ENCODE measurements at places on chromosomes 11 and 22.

DNA sequence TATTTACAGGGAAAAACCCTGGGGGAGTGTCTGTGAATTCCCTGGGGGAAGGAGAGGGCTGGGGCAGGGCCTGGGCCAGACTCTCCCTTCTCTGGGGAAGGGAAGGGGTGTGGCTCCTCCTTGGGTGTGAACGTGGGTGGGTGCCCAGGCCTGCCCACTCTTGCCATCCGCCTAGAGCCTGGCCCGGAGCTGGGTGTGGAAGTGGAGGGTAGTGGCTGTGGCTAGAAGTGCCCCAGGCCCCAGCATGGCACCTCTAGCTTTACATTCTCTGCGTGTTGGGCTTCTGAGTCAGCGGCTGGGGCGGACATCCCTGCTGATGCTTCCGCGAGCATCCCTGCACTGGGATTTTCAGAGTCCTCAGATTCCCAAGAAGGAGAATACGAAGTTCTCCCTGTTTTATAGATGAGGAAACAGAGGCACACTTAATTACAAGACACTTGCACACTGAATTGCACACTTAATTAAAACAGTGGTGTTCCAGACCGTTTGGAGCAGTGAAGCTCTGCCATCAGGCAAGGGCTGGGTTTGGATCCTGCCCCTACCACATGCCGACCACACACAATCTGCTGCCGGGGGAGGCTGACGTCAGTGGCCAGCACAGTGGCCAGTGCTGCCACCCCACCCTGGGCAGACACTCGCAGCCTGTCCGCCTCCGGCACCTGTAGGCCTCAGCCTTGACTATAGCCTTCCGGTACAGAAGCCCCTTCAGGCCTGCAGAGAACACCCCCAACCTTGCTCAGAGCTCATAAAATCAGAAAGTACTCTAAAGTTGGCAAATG lies 7.6 kb downstream of the BAD start:
- DNase-seq: no peak

DNA sequence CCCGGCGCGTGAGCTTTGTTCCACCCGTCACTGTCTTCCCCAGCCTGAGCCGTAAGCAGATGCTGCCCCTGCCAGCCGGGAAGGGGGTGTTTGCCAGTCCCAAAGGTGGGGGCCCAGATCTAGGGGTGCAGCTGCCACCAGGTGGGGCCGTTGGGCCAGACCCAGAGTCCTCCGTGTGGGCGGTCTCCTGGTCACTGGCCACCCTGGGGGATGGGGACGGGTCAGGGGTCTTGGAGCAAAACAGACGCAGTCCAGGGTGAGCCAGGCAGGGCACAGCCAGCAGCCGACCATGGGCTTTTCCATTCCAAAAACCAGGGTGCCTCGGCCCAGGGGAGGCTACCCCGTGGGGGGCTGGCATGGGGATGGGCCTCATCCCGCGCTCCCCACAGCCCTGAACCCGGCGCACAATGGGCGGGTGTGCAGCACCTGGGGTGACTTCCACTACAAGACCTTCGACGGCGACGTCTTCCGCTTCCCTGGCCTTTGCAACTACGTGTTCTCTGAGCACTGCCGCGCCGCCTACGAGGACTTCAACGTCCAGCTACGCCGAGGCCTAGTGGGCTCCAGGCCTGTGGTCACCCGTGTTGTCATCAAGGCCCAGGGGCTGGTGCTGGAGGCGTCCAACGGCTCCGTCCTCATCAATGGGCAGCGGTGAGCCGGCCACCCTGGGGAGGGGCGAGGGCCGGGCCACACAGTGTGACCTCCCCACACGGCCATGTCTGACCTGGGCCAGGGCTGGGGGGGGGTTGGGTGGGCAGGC lies 3.5 kb downstream of the MUC5B start:
- DNase-seq: no peak

DNA sequence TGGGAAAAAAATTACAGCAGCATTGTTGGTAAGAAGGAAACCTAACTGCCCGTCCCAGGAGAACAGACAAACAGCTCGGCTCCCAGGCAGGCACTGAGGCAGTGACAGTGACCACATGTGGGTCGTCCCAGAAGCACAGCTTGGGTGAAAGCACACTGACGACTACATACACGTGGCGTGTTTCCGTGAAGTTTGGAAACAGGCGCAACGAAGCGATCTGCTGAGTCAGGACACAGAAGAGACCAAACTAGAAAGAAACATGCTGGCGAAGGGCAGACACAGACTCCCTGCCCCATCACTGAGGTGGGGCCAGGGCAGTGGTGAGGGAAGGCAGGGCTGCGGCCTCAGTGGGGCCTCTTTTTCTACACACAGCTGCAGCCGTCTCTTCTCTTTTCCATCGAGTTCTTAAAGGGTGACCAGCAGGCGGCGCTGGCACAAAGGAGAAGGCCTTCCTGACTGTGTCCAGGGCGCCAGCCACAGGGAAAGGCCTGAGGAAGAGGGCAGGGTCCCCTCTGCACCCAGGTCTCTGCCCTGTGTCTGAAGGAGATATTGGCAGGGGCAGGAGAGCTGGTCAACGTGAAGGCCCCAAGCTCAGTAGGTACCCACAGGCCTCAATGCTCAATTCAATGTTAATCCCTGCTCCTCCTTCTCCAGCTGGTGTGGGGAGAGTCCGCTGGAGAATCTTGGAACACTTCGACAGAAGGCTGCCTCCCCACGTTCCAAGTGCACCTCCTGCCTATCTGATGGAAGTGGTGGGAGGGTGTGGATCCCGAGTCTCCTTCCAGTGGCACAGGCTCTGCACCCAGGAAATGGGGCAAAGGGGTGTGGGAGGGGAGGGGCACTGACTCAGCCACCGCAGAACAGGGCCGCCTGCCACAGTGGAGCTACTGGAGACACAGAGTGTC lies 19.9 kb downstream of the CARS1 start:
- DNase-seq: peak; percentile 21

- DNase-seq: no peak
Observed at GRCh38 chr11:86245369-86246292, 1.1 kb downstream of the EED start.

GRCh38 chr22:29733362-29734201 lies 13.8 kb downstream of the CABP7 start:
- no peak for DNase-seq

DNA sequence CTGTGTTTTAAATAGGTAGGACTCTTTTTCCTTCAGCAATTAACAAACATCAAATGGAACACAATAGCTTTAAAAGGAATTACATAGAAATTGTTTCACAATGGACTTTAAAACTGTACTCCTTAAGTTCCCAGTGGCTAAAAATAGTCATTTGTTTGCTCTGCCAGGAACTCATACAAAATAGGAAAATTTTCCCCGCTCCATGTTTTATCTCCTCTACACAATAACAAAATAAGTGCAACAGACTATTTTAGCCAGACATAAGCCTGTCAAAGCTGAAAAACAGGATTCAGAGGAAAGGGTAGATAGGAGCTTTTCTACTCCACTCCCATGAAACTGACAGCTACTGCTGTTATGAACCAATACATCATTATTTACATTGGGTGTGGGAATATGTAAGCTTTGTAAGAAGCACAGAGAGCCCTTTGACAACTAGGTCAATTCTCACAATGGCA lies 90.1 kb downstream of the STK33 start:
- no peak for DNase-seq

DNA sequence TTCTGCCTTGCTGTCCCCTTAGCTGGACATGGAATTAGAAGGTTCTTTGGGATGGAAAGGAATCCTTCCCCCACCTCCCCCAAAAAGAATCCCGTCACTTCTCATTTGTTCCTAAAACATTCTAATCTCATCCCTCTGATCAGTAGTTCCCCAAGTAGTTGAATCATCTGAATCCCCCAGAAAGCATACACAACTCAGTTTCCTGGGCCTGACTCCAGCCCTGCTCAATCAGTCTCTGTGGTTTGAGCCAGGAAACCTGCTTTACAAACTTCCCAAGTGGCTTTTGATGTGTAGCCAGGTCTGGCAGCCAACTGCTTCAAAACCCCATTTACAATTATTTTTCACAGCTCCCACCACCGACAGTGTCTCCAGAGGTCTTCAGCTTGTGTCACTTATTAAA lies 20.2 kb downstream of the C22orf31 start:
- no peak for DNase-seq

DNA sequence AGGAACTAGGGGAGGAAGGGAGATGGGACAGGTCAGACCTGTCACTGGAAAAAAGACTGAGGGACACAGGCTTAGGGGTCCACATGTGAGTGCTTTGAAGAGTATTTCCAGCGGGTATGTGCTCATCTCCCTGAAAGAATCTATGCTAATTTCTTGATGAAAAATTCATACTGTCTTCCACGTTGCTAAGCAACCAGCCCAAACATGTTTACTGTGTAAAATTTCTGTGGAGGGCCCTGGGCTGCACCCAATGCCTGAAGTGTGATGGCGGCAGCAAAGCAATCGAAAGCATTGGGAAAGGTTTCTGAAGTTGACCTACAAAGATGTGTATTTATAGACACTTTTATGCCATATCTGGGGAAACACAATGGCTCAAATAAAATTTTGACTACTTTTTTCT lies 7.4 kb downstream of the SYT13 start:
- DNase-seq: no peak

DNA sequence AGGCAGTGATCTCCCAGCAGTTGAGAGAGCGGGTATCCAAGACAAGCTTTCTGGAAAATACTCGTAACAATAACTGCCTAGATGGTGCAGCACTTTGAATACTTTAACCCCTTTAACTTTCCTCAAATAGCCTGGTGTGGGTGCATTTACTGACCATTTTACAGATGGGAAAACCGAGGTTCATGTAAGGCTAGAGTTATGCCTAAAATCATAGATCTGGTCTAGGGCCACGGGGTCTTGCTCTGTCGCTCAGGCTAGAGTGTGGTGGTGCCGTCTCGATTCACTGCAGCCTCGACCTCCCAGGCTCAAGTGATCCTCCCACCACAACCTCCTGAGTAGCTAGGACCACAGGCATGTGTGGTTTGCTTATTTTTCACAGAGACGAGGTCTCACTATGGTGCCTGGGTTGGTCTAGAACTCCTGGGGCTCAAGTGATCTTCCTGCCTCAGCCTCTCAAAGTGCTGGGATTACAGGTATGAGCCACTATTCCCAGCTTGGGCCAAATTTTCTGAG lies 269.2 kb upstream of the SYN3 start:
- DNase-seq: no peak

- DNase-seq: no peak
Observed at GRCh38 chr11:44167046-44167445, 71.6 kb downstream of the EXT2 start.

DNA sequence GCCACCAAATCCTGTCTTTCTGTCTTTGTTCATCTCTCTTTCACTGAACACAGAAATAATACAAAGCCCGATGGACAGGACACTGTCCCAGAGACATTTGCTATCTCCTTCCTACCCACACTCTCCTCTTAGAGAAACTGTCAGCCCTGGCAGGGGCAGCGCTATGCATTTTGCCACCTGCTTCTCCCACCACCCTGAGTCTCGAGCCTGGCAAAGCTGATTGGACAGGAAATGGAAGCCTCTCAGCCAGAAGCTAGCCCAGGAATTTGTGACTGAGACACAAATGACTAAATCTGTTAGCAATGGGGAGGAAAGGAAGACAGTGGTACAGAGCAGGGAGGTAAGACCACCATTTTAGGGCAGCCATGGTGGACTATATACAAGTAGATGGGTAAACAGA lies 14.9 kb upstream of the GALNT18 start:
- no peak for DNase-seq

GRCh38 chr11:92180664-92181251 lies 43.9 kb upstream of the FAT3 start:
- DNase-seq: no peak

GRCh38 chr11:10982704-10983510 lies 125.1 kb upstream of the ZBED5 start:
- DNase-seq: no peak

DNA sequence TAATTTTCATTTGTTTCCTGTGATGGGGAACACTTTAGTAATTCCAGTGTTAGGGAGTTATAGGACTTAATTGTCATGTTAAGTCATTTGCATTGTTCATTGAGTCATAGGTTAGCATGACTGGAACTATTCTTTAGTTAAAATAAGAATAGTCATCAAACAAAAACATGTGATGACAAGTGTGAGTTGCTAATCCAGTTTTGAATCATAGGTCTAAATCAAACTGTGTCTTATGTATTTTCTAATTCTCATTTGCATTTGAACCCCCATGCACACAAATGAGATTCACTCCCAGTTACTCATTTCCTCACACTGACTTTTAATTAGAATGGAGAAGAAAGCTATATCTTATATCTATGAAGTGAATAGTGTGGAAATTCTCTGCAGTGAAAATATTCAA lies 405.6 kb downstream of the LRRC4C start:
- no peak for DNase-seq

DNA sequence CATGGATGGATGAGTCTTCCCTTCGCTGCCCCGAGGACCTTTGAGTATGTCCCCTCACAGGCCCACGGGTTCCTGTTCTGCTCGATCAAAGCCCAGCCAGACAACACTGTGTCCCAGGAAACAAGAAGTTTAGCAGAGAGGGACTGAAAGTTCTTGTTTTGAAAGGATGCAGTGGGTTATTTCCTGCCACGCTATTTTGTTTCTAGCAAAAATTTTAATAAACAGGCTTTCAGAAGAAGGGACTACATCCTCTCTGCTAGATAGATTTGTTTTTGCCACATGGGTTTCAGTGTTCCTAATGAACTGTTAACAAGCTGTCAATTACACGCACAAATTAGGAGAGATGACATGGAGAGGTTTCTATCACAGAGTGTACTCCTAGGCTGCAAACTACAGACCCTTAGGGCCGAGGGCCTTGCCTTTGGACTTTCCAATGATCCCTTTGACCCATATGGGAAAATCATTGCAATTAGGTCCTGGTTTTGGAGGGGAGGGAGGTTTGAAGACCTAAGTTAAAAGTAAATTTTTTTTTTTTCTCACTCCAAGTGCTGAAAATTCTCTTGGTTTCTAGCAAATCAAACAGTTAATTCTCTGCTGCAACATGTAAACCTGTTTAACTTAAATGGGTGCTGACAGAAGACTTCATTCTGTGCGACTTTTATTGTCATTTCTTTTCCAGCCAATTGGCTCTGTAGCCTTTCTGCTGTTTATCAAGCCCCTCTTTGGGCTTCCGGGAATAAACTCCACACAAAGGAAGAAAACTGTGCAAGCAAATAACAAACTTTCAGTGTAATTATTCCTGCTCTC lies 81.4 kb downstream of the RCN1 start:
- no peak for DNase-seq

- DNase-seq: no peak
Observed at GRCh38 chr22:38923463-38924346, 33.7 kb upstream of the APOBEC3A start.

GRCh38 chr11:29125606-29126005 lies 891.2 kb downstream of the KCNA4 start:
- DNase-seq: no peak

Measured in effector CD4-positive, alpha-beta T cell (primary cell).